GM23338 (cell line): ENCODE measurements at places on chromosomes 4 and X. TPM values are rescaled to one million over a fixed set of nuclear protein-coding genes. Genes with fewer than 3 reads are reported as not detected.

SYN1 gene
- 4.7 and 6.7 TPM in 2 replicates for total RNA-seq

KCNE5 gene
- total RNA-seq: 5.1 and 6.2 TPM in 2 replicates

PLK4 gene
- 37.3 and 38.7 TPM in 2 replicates for total RNA-seq

CXCL11 gene
- 0.23 and 1.9 TPM in 2 replicates for total RNA-seq

GRCh38 chrX:30981968-30982367 is 89.9 kb downstream of the FTHL17 start:
- no peak overlapping the region for H3K4me3 ChIP-seq
- no peaks in the 10 kb centered on the region for H3K27me3 ChIP-seq
- no peaks in the 10 kb centered on the region for H3K36me3 ChIP-seq
- DNase-seq: no peak
- no peaks in the 10 kb centered on the region for H3K4me1 ChIP-seq
- H3K27ac ChIP-seq: no peak overlapping the region

DNA sequence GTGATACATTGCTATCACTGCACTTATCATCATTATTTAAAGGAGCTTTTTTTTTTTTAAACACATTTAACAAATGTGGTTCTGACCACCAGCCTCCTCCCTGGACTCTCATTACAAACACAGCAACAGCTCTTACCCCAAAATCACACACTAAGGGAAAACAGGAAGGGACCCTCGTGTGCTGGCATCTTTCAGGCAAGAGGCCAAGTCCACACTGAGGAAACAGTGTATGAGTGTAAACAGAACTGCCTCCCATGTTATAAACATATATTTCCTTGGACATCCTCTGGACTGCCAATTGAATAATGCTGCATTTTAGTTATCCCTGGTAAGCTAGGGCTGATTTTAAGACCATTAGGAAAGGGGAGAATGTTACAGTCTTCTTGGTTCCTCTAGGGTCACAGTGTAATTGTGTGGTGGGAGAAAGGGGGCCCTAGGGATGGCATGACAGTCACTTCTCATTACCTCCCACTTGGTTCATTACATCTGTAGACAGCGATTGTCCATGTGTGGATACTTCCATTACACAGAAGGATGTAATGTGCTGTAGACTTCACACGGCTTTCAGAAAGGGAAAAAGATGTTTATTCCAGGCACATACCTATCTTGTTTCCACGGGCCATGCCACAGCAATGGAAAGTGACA is 244.6 kb upstream of the TET2 start:
- no peaks in the 10 kb centered on the region for H3K36me3 ChIP-seq
- H3K4me3 ChIP-seq: no peak overlapping the region
- peaks cover 42% of the 10 kb centered on the region for H3K27me3 ChIP-seq

DNA sequence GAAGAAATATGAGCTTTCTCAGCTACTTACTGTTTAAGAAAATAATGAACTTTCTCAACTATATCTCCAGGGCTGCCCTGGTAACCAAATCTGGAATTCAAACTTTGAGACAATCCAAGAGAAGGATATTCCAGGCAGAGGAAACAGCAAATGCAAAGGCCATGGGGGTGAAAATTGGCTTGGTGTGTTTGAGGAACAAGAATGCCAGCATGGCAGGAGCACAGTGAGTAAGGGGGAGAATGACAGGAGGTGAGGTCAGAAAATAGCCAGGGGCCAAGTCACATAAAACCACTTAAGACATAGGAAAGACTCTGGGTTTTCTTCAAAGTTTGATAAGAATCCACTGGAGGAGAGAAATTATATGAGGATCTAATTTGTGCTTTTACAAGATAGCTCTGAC is 27.2 kb upstream of the BTC start:
- no peaks in the 10 kb centered on the region for H3K27me3 ChIP-seq
- H3K27ac ChIP-seq: no peak overlapping the region
- H3K36me3 ChIP-seq: no peaks in the 10 kb centered on the region
- no peaks in the 10 kb centered on the region for H3K4me1 ChIP-seq
- no peak for DNase-seq
